ENCODE measurements at places on chromosomes 12 and 14. TPM values are rescaled to one million over a fixed set of nuclear protein-coding genes. Genes with fewer than 3 reads are reported as not detected.
A peak's percentile ranks its signal among the peaks of the same experiment; 100 is the strongest.

WDHD1 gene
- total RNA-seq: 2.0 TPM

KRT83 gene
- total RNA-seq: not detected

BCAT1 gene
- total RNA-seq: 47.3 TPM

ERBB3 gene
- 5.1 TPM for total RNA-seq

JAG2 gene
- total RNA-seq: 32.1 TPM

TMEM19 gene
- total RNA-seq: 22.8 TPM

ING4 gene
- 19.7 TPM for total RNA-seq

TAS2R9 gene
- total RNA-seq: not detected

GPRC5D gene
- total RNA-seq: 0.39 TPM

PTPRB gene
- total RNA-seq: 53.2 TPM

DNA sequence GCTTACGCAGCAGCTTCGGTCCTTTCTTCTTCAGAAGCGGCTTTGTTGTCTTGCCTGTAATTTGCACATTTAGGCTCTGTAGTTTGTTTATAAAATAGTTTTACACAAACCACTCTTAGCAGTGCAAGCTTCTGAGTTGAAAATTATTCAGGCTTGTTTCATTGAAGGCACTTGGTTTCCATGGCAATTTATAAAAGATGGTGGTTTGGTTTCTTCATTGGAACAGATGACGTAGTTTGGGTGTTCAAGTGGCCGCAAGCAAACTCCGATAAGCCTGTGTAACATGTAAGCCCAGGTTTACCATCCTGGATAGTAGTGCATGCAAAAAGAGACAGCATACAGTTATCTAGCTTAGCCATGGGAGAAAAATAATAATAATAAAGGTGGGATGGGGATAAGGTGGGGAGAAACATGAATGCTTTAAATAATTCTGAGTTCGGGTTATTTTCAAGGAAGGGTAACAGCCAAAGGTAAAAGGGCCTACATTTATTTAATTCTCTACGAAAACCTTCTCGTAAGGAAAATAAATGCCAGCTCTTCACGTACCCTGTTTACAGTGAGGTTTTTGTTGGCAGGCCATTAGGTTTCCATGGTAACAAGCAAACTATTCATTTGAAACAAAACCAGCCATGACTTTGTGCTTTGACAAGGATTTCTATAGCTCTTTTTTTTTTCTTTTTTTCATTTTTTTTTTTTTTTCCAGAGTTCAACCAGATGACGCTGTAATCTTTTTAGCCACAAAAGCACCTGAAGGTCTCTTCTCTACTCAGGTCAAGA is 189.6 kb upstream of the RPL10L start:
- H3K4me3 ChIP-seq: no peak overlapping the region
- H3K4me1 ChIP-seq: no peaks in the 10 kb centered on the region
- H3K27me3 ChIP-seq: no peaks in the 10 kb centered on the region
- H3K36me3 ChIP-seq: no peaks in the 10 kb centered on the region

GRCh38 chr14:23284654-23285529 is 1.0 kb downstream of the HOMEZ start:
- peak overlapping the region; percentile 70 for H3K4me3 ChIP-seq
- no peak overlapping the region for H3K27ac ChIP-seq
- H3K27me3 ChIP-seq: no peaks in the 10 kb centered on the region
- H3K36me3 ChIP-seq: no peaks in the 10 kb centered on the region
- DNase-seq: no peak
- H3K4me1 ChIP-seq: no peaks in the 10 kb centered on the region

DNA sequence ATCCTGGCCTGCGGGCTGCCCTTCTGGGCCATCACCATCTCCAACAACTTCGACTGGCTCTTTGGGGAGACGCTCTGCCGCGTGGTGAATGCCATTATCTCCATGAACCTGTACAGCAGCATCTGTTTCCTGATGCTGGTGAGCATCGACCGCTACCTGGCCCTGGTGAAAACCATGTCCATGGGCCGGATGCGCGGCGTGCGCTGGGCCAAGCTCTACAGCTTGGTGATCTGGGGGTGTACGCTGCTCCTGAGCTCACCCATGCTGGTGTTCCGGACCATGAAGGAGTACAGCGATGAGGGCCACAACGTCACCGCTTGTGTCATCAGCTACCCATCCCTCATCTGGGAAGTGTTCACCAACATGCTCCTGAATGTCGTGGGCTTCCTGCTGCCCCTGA is 15.4 kb upstream of the BDKRB1 start:
- H3K4me1 ChIP-seq: no peaks in the 10 kb centered on the region
- H3K4me3 ChIP-seq: no peak overlapping the region
- H3K36me3 ChIP-seq: no peaks in the 10 kb centered on the region

GRCh38 chr12:5915511-5915910 is 29.5 kb downstream of the ANO2 start:
- DNase-seq: no peak
- no peak overlapping the region for H3K27ac ChIP-seq
- H3K27me3 ChIP-seq: no peaks in the 10 kb centered on the region
- no peak overlapping the region for H3K4me3 ChIP-seq
- H3K36me3 ChIP-seq: no peaks in the 10 kb centered on the region
- no peaks in the 10 kb centered on the region for H3K4me1 ChIP-seq

DNA sequence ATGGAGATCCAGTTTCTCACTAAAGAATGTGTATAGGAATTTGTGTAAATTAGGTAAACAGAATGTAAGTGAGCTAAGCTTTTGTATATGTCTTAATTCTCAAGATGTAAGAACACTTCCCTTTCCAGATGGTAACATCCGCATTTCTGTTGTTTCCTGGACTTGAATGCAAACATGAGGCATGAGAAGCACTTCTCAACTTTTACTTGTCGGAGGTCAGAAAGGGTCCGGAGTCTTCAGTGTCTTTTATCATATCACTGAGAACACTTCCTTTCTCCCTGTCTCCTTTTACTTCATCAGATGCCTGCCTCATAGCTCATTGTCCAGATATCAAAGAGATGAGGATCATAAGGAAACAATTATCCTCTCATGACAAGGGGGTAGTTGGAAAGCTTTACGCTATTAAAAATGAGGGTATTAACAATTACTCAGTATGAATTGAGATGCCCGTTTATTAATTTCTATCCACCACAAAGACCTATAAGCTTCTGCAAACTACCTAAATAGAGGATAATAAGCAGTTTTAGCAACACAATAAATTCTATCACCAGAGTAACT is 214.1 kb upstream of the FLRT2 start:
- H3K27me3 ChIP-seq: no peaks in the 10 kb centered on the region
- H3K27ac ChIP-seq: no peak overlapping the region
- DNase-seq: no peak
- H3K4me3 ChIP-seq: no peak overlapping the region
- no peaks in the 10 kb centered on the region for H3K36me3 ChIP-seq

DNA sequence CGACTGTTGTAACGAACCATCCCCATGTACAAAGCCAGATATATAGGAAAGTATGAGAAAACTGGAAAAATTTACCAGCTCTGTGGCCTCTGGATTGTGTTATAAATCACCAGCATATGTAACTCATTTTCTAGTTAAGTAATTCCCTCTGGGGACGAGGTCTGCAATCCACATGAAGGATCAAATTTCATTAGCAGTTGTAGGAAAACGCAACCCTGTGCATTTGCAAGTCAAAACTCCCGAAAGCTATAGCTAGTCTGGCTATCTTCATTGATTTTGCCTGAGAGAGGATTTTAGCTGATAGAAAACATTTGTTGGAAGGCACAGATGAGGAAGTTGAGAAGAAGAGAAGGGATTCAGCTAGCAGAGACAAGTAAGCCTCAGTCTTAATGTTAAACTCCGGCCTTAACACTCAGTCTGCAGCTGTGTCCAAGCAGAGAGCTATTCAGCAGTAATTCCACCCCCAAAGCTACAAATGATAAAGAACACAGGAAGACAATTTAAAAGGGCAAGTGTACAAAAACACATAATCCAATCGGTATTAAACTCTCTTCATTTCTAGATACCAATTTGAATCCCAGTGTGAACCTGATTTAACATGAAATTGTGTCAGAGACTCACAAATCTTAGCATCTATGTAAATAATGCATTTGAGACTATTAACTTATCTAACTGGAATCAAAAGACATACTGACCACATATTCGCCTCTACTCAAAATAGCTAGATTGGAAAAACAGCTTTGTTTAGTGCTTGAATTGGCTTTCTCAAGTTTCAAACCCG is 54.2 kb upstream of the CERS5 start:
- H3K4me3 ChIP-seq: peak overlapping the region; percentile 73
- H3K4me1 ChIP-seq: peaks cover 4% of the 10 kb centered on the region
- H3K27me3 ChIP-seq: no peaks in the 10 kb centered on the region
- DNase-seq: no peak
- peak overlapping the region; percentile 64 for H3K27ac ChIP-seq

GRCh38 chr14:104047761-104048160 is 37.7 kb upstream of the ASPG start:
- no peak overlapping the region for H3K27ac ChIP-seq
- no peak overlapping the region for H3K4me3 ChIP-seq
- no peaks in the 10 kb centered on the region for H3K36me3 ChIP-seq
- DNase-seq: no peak
- no peaks in the 10 kb centered on the region for H3K27me3 ChIP-seq

DNA sequence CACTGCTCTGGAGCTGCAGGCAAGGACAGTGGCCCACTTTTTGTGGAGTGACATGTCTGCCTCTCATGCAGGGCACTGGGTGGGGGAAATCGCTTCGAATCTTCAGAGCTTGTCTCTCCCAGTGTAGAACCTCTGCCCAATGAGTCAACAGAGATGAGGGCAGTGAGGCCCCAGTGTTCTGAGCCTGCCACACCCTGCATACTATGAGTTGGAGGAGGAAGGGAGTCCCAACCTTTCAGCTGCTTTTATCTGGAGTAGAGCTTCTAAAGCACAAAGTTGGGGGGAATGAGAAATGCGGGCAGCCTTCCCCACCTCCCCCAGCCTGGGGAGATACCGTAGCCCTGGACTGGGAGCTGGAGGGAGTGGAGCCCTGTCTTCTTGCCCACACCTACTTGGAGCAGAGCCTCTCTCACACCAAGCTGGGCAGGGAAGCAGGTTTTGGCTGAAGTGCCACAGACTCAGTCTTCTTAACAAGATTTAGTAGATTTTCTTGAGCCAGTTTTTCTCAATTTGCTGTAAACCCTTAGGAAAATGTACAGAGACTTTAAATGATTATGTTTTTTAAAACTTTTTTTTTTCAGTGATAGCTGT is 159.1 kb downstream of the ADGRD1 start:
- H3K27me3 ChIP-seq: no peaks in the 10 kb centered on the region
- H3K36me3 ChIP-seq: no peaks in the 10 kb centered on the region
- no peak overlapping the region for H3K4me3 ChIP-seq

DNA sequence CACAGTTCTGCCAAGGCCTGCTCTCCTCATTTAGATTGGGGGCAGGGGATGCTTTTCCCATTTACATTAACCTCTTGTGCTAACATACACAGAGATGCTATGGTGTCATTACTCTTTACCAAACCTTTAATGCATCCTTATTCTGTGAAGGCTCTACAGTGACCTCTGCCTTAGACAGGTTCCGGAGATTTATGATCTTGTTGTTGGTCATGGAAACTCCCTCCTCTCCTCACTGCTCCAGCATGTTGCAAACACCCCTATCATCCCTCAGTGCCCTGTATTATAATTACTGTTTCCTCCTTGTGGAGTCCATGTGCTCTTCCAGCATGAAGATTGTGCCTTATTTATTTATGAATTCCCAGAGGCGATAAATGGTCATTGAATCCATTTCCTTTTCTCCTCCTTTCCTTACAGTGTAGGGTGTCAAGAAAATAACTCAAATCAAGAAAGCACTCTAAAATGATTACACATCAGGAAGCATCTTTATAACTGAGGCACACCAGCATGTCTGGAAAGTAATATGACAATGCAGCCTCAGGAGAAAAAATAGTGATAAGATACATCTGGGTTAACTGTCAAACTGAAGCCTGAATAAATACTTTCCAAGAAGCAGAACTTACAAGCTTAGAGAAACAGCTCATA is 37.8 kb downstream of the RTN1 start:
- no peaks in the 10 kb centered on the region for H3K27me3 ChIP-seq
- no peak overlapping the region for H3K27ac ChIP-seq
- H3K36me3 ChIP-seq: no peaks in the 10 kb centered on the region
- H3K4me1 ChIP-seq: peaks cover 5% of the 10 kb centered on the region

DNA sequence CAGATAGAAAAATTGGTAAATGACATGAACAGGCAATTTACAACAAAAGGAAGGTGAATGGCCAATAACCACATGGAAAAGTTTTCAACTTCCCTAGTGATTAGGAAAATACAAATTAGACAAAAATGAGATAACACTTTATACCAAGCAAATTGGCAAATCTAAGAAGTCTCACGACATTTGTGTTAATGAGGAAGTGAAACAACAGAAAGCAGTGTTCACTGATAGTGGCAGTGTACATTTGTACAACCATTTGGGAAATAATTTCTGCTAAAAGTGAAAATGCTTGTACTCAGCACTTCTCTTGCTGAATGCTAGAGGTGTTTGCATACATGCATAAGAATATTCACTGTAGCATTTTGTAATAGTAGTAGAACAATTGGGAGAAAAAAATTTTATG is 126.6 kb downstream of the LLPH start:
- DNase-seq: no peak
- no peak overlapping the region for H3K27ac ChIP-seq
- no peaks in the 10 kb centered on the region for H3K4me1 ChIP-seq
- no peaks in the 10 kb centered on the region for H3K36me3 ChIP-seq

DNA sequence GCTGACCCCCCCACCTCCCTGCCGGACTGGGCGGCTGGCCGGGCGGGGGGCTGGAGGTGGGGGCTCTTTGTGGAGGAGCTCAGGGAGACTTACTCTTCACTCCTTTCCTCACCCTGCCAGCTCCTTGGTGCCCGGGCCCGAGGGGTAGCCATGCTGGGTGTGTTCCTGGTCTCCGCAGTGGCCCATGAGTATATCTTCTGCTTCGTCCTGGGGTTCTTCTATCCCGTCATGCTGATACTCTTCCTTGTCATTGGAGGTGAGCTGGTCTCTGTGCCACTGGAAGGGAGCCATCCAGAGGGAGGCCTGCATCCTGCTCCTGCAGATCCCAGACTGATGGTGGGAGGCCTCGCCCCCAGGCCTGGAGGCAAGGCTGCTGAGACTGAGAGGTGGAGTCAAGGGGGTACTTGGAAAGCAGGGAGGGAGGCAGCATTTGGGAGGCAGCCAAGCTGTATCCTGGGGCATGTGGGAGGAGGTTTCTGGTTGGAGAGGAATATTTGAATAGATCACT is 19.7 kb downstream of the SOAT2 start:
- no peaks in the 10 kb centered on the region for H3K27me3 ChIP-seq
- H3K27ac ChIP-seq: no peak overlapping the region
- DNase-seq: no peak
- no peak overlapping the region for H3K4me3 ChIP-seq
- H3K4me1 ChIP-seq: no peaks in the 10 kb centered on the region

GRCh38 chr12:120980800-120981368 is 2.5 kb downstream of the HNF1A start:
- no peaks in the 10 kb centered on the region for H3K4me1 ChIP-seq
- H3K4me3 ChIP-seq: no peak overlapping the region
- H3K27ac ChIP-seq: no peak overlapping the region
- H3K27me3 ChIP-seq: no peaks in the 10 kb centered on the region

GRCh38 chr12:11134305-11134704 is at the start of gene TAS2R30:
Gene TAS2R30 (minus strand): TSS chr12:11134644. CDS start chr12:11134244, 400 bp downstream.
- H3K4me1 ChIP-seq: peaks cover 3% of the 10 kb centered on the region
- no peak within 1 kb of the TSS for H3K27ac ChIP-seq
- no peaks in the 10 kb centered on the region for H3K27me3 ChIP-seq
- H3K4me3 ChIP-seq: no peak within 1 kb of the TSS

All from aorta (tissue), 5 donors.